Retinal pigment epithelial cell (primary cell): ENCODE measurements at places on chromosomes 6 and 20.

- DNase-seq, result no peak
Measured at GRCh38 chr20:21520702-21521595, 7.1 kb upstream of the NKX2-2 start.

- no peak for DNase-seq
Measured at GRCh38 chr6:147910281-147910680, 401.8 kb downstream of the SAMD5 start.

DNA sequence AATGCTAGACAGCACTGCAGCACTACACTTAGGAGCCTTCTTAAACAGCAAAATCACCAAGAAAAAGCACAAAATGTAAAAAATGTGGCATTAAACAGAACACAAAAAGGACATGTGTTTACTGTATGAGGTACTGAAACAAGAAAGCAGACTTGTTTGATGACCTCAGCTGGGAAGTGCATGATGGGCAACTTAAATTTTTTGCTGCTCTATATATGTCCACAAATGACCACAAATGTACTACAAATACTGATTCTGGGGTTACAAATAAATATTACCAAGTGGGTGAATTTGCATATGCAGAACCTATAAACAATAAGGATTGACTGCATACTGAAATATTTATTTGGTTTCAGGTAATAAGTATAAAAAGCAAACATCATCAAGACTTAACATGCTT lies 13.1 kb downstream of the RAB23 start:
- DNase-seq, result no peak

DNA sequence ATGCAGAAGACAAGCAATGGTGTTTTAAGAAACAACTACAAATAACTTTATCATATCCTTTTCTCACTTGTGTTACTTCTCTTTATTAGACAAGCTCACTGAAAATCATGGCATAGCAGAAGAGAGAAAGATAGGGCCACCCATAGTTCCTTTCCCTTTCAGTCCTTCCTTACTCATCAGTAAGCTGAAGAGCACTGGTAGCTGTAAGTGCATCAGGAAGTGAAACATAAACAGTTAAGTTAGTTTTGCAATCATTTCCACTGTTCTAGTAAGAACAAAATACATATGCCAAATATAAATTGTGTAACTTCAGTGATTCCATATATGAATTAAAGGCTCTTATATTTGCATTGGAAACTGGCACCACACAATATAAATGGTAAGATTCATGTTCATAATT lies 220.1 kb downstream of the HACE1 start:
- DNase-seq, result no peak

- no peak for DNase-seq
Measured at GRCh38 chr20:57530327-57530981, 5.5 kb upstream of the CTCFL start.

GRCh38 chr6:167266830-167267555 lies 24.1 kb upstream of the UNC93A start:
- DNase-seq, result no peak

DNA sequence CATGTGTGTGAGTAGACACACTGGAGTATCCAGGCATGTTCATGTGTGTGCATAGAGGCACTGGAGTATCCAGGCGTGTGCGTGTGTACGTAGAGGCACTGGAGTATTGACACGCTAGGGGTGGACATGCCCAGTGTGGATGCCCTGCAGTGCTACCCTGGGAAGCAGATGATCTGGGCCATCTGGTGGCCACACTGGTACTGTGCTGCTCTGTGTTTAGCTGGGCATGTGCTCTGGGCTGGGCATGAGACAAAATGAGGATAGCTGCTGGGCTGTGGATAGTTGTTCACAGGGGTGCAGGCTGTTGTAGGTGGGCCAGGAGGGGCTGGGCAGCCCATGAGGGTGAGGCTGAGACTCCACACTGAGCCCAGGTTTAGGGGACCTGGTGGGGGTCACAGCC lies 24.0 kb upstream of the NPBWR2 start:
- DNase-seq, result no peak

GRCh38 chr6:158605266-158605878 lies 39.2 kb downstream of the DYNLT1 start:
- peak; percentile 34 for DNase-seq

GRCh38 chr6:111982681-111983080 lies 71.2 kb upstream of the CCN6 start:
- DNase-seq, result no peak

- DNase-seq, result no peak
Measured at GRCh38 chr6:26033941-26034354, 53.3 kb upstream of the HFE start.

DNA sequence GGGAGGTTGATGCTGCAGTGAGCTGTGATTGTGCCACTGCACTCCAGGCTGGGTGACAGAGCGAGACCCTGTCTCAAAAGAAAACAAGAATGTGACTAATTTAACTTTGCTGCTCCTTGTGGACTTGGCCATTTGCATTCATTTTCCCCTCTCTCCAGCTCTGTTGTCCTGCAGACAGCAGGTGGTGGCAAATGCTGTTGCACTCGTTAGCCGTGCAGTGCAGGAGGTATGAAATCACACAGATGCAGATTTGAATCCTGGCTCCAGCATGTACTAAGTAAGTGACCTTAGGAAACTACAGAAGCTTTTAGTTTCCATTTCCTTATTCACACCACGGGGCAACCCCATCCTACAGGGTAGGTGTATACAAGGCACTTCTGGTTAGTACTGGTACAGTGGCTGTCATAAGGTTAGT lies 9.6 kb upstream of the BEND3 start:
- DNase-seq, result no peak

DNA sequence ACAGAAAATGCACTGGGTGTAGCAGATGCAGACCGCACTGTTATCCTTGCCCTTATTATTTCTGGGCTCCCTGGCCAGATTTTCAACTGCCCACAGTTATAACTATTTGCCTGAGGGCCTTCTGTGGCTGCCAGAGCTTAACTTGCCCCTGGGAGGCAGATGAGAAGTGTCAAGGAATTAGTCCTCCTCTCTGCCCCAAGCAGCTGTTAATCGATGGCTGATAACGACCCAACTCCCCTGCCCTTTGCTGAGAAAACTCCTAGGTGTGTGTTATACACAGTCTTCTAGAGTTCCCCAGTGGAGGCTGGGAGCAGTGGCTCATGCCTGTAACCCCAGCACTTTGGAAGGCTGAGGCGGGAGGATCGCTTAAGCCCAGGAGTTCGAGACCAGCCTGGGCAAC lies 44.4 kb upstream of the SHLD1 start:
- DNase-seq, result no peak

DNA sequence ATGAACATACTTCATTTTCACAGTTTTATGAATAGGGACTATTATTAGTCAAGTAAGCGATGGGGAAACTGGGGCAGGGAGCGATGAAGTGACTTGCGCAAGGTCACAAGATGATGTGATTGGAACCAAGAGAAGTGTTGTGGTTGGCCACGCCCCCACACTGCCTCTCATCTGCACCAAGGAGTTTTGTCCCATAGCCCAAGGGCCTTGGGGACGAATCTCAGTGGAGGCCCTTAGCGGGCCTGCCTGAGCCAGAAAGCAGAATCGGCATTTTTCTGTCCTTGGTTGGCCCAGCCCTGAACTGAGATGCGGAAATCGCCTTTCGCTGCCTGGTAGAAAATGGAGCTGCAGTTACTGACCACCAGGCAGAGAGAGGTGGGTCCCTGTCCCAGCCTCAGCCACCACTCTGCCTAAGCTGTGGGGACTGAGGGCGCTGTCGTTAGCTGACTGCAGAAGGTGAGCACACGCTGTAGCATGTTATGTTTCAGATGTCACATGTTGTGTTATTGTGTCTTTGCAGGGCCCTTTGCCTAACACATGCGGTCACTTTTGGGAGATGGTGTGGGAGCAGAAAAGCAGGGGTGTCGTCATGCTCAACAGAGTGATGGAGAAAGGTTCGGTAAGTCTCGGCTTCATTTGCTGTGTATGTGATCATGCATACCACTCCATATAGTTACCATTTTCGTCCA lies 57.8 kb downstream of the PTPN1 start:
- DNase-seq, result no peak

GRCh38 chr6:82617648-82618047 lies 254.0 kb downstream of the TPBG start:
- no peak for DNase-seq

GRCh38 chr6:105087571-105088211 lies 92.1 kb downstream of the POPDC3 start:
- peak; percentile 25 for DNase-seq

DNA sequence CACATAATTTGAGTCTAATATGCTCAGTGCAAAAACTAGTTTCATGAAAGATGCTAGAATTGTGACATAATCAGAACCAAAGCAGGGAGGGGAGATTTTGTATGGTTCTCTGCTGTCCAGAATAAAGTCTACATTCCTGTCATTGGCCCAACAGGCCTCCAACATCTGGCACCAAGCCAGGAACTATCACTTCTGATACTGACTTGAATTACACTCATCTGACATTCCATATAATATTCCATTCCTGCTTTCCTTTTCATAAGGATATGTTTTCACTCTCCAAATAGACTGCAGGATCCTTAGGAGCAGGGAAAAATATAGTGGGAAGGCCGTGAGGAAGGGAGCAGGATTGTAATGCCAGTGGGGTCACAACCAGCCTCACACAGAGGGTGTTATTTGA lies 84.6 kb upstream of the BTN3A2 start:
- no peak for DNase-seq

- no peak for DNase-seq
Measured at GRCh38 chr20:21096321-21097043, 9.7 kb downstream of the LINC00237 start.

GRCh38 chr20:55533632-55534031 lies 471.7 kb downstream of the CBLN4 start:
- DNase-seq, result no peak

- DNase-seq, result no peak
Measured at GRCh38 chr6:125959041-125959440, 2.5 kb downstream of the HINT3 start.

GRCh38 chr6:16329233-16329632 lies 90.8 kb downstream of the GMPR start:
- no peak for DNase-seq

DNA sequence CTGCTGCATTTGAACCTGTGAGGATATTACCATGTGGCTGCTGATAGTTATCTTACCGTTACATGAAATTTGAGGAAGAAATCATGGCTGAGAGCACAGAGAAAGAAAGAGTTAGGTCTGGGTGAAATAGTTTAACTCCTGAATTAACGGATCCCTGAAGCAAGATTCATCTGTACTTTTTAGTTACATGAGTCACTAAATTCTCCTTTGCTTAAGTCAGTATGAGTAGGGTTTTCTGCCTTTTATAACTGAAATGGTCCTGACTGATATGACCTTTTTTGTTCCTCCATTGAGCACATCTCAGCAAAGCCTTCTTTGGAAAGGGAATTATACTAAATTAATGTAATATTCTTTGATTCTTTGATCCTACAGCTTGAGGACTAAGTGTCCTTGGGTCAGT lies 333.3 kb upstream of the ZFP64 start:
- no peak for DNase-seq

GRCh38 chr20:20580139-20580538 lies 132.3 kb downstream of the RALGAPA2 start:
- DNase-seq, result no peak

- no peak for DNase-seq
Measured at GRCh38 chr6:32983964-32984621, 15.7 kb downstream of the BRD2 start.

DNA sequence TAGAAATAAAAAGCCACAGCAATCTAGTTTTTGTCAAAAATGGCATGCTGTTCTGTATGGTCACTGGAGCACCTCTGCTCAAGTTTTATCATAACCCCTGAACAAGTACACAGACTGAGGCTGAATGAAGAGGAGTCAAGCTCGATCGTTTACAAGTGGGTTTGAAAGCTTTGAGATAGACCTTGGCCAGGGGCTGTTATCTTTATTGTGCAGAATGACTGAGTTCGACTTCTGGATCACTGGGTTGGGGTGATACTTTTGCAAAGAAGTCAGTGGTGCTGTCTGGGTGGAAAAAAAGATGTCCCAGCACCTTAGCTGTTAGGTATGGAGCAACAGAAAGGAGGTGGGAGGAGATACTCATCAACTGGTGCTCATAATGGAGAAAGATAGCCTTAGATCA lies 446.0 kb downstream of the HACE1 start:
- no peak for DNase-seq

- no peak for DNase-seq
Measured at GRCh38 chr20:51665543-51666118, 102.6 kb downstream of the ATP9A start.

DNA sequence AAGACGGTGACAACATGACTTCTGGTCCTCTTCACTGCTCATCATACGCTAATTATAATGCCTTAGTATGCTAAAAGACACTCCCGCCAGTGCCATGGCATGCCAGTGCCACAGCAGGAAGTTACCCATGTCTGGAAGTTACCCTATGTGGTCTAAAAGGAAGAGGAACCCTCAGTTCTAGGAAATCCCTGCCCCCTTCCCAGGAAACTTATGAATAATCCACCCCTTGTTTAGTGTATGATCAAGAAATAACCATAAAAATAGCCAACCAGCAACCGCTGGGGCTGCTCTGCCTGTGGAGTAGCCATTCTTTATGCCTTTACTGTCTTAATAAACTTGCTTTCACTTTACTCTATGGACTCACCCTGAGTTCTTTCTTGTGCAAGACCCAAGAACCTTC lies 15.8 kb upstream of the SERPINB9 start:
- no peak for DNase-seq

DNA sequence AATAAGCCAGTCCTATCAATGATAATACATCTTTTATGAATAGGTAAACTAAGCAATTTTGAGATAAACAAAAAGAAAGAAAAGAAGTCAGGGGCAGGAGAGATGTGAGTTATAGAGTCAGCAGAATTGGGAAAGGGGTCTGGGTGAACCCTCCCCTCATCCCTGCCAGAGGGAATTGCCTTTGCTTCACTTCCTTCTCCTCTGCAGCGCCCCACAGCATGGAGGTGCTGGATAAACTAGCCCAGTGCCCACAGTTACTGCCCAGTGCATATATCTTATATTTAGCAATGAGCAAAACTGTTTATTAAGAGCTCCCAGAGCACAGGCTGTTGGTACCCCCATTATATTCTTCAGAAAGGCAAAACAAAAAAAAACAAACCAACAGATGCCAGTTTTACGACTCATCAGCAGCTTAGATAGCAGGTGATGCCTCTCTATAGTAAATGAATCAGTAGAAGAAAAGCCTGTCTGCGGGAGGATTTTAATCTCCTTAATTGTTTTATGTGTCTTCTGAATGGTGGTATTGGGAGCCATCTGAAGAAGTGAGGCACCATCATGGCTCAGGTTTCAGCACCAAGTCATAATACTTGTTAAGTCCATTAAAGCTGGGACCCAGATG lies 419.2 kb downstream of the EPM2A start:
- no peak for DNase-seq

- no peak for DNase-seq
Measured at GRCh38 chr20:13296070-13296469, 75.0 kb downstream of the ISM1 start.

GRCh38 chr20:63164484-63165355 lies 51.2 kb downstream of the YTHDF1 start:
- no peak for DNase-seq
